ENCODE measurements at places on chromosomes 5 and 9. TPM values are rescaled to one million over a fixed set of nuclear protein-coding genes. Genes with fewer than 3 reads are reported as not detected.

S100Z gene
- total RNA-seq: not detected

CCL28 gene
- 20.9 TPM for total RNA-seq

FIBCD1 gene
- 10.7 TPM for total RNA-seq

TTC16 gene
- total RNA-seq: 0.07 TPM

FBLL1 gene
- 0.66 TPM for total RNA-seq

CYLC2 gene
- total RNA-seq: not detected

MEGF10 gene
- 3.0 TPM for total RNA-seq

SLC6A7 gene
- total RNA-seq: not detected

MOB3B gene
- total RNA-seq: 0.17 TPM

NRARP gene
- 0.20 TPM for total RNA-seq

MAMDC2 gene
- 4.7 TPM for total RNA-seq

GAS1 gene
- total RNA-seq: 11.6 TPM

PRDM9 gene
- total RNA-seq: not detected

INSL4 gene
- not detected for total RNA-seq

MAMDC4 gene
- 6.5 TPM for total RNA-seq

FBN2 gene
- 146 TPM for total RNA-seq

SLC46A2 gene
- not detected for total RNA-seq

ZNF300 gene
- 3.9 TPM for total RNA-seq

CCDC171 gene
- 2.2 TPM for total RNA-seq

Data from smooth muscle cell of the pulmonary artery (primary cell).